ENCODE measurements at places on chromosomes 5 and 9. TPM values are rescaled to one million over a fixed set of nuclear protein-coding genes. Genes with fewer than 3 reads are reported as not detected.

GRCh38 chr5:135371622-135372232, 27.3 kb downstream of the MACROH2A1 start:
- no peak for DNase-seq

DNA sequence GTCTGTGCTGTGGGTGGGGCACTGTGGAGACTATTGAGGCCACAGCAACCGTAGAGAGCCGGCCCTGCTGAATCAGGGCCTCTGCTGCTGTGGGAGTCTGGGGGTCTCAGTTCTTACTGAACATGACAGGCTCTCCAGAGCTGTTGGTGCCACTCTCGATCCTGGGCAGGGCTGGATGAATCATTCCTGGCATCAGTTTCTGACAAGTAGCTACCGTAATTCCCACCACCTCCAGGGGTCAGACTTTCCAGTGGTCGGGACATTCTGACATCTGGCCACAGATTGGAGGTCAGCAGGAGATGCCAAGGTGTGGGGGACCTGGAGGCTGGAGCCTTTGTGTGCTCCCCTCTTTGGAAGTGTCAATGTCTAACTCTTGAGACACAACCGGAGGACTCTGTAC, 188.4 kb downstream of the IRX2 start:
- no peak for DNase-seq

DNA sequence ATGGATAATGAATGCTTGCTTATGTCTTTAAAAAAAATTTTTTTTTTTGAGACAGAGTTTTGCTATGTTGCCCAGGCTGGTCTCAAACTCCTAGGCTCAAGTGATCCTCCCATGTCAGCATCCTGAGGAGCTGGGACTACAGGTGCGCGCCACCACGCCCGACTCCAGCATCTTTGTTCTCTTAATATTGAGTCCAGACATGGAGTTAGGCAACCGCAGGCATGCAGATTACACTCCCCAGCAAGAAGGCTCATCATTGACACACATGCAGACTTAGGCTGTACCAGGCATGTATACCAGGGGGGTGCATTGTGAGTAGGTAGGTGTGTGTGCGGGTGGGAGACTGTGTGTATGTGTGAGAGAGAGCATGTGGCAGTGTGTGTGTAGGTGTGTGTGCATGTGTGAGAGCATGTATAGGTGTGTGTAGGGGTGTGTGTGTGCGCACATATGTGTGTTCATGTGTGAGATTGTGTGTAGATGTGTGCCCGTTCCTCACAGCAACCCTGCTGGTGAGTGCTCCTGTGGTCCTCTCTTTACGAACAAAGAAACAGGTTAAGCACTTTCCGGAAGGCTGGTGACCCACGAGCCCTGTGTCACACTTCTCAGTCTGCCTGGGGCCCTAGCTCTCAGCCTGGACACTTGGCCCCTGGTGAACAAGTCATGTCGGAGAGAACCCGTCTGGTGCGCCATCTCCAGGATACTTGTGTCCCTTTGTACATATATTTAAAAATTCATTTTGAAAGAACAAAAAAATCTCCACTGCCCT, 6.2 kb downstream of the OBP2B start:
- DNase-seq, result no peak

GAPT gene
- total RNA-seq, result not detected

SHISAL2B gene
- not detected for total RNA-seq
